Breast epithelium (tissue), 4 donors: ENCODE measurements at places on chromosomes 5 and 9. TPM values are rescaled to one million over a fixed set of nuclear protein-coding genes. Genes with fewer than 3 reads are reported as not detected.

- no peak for DNase-seq
Observed at GRCh38 chr9:114662081-114662989, 4.7 kb upstream of the TEX53 start.

DNA sequence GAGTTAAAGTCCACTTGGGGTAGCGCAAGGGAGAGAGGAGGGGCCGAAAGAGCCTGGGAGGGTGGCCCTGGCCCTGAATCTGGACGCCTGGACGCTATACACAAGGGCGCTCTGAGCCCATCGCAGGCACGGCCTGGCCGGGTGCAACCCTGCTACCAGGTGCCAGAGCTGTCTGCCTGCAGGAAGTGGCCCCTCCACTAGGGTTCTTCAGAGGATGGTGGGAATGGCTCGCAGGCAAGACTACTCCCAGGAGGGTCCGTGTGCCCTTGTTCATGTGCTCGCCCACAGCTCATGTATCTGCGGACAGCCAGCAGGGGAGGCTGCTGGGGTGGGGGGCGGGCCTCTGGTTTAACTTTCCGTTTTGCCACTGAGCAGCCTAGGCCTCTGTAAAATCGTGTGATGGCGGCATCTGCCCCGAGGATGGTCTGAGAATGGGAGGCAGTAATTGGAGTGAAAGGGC is 1.4 kb upstream of the NKD2 start:
- DNase-seq, result peak; percentile 40

- no peak for DNase-seq
Observed at GRCh38 chr9:136329211-136329627, 1.9 kb downstream of the GPSM1 start.

GRCh38 chr5:138963763-138964371 is 88.7 kb upstream of the LRRTM2 start:
- no peak for DNase-seq

The NNT gene
- total RNA-seq, result 30.2 TPM
